Pancreas (tissue), 10 donors: ENCODE measurements at places on chromosomes 5 and 9. TPM values are rescaled to one million over a fixed set of nuclear protein-coding genes. Genes with fewer than 3 reads are reported as not detected.

C5orf24 gene
- 7.7 TPM for total RNA-seq

SLC4A9 gene
- total RNA-seq = 0.31 TPM

COL27A1 gene
- total RNA-seq = 14.9 TPM

C1QTNF2 gene
- 0.09 TPM for total RNA-seq

SPINK13 gene
- total RNA-seq = not detected

CNTLN gene
- 2.2 TPM for total RNA-seq

SAXO1 gene
- total RNA-seq = 0.19 TPM

ZFP2 gene
- 0.51 TPM for total RNA-seq

- H3K36me3 ChIP-seq = no peaks in the 10 kb centered on the region
- no peaks in the 10 kb centered on the region for H3K27me3 ChIP-seq
- no peaks in the 10 kb centered on the region for H3K4me1 ChIP-seq
- no peak overlapping the region for H3K27ac ChIP-seq
- no peak overlapping the region for H3K4me3 ChIP-seq
Measured at GRCh38 chr5:52692606-52693005, 95.1 kb upstream of the ITGA1 start.

GRCh38 chr5:22669345-22669744 lies 183.8 kb downstream of the CDH12 start:
- H3K27ac ChIP-seq = no peak overlapping the region
- H3K36me3 ChIP-seq = no peaks in the 10 kb centered on the region
- DNase-seq = no peak
- H3K27me3 ChIP-seq = no peaks in the 10 kb centered on the region

DNA sequence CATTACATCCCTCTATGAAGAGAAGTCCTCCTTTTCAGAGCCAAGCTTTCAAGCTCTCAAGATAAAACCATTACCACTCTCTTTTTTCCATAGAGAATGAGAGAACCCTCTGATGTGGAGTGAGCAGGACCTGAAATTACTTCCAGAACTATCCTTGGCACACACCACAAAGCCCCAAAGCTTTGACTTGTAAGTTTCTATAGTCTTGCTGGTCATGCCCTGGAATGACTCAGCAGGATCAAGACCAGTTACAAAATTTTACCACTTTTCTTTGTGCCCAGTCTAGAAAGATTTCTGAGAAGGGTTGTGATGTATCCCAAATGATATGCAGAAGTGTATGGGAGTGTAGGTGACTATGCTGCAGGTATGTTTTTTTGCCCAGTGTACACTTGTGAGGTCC lies 760.6 kb downstream of the TLE1 start:
- DNase-seq = no peak
- no peaks in the 10 kb centered on the region for H3K27me3 ChIP-seq
- no peak overlapping the region for H3K27ac ChIP-seq

- DNase-seq = no peak
- no peak overlapping the region for H3K27ac ChIP-seq
- no peaks in the 10 kb centered on the region for H3K36me3 ChIP-seq
- no peaks in the 10 kb centered on the region for H3K4me1 ChIP-seq
Measured at GRCh38 chr5:115684513-115685037, 58.7 kb upstream of the TMED7 start.

GRCh38 chr5:121288781-121289180 lies 562.9 kb upstream of the FTMT start:
- DNase-seq = no peak
- H3K27ac ChIP-seq = no peak overlapping the region
- no peaks in the 10 kb centered on the region for H3K4me1 ChIP-seq
- no peaks in the 10 kb centered on the region for H3K27me3 ChIP-seq
- no peak overlapping the region for H3K4me3 ChIP-seq

- peak overlapping the region; percentile 61 for H3K27ac ChIP-seq
- H3K4me3 ChIP-seq = no peak overlapping the region
- H3K36me3 ChIP-seq = no peaks in the 10 kb centered on the region
- H3K4me1 ChIP-seq = peaks cover 13% of the 10 kb centered on the region
- H3K27me3 ChIP-seq = no peaks in the 10 kb centered on the region
Measured at GRCh38 chr9:114806526-114806900, 674 bp upstream of the TNFSF15 start.

- no peak overlapping the region for H3K4me3 ChIP-seq
- H3K27me3 ChIP-seq = no peaks in the 10 kb centered on the region
- H3K4me1 ChIP-seq = no peaks in the 10 kb centered on the region
Measured at GRCh38 chr9:134291961-134292871, 34.0 kb upstream of the RXRA start.

DNA sequence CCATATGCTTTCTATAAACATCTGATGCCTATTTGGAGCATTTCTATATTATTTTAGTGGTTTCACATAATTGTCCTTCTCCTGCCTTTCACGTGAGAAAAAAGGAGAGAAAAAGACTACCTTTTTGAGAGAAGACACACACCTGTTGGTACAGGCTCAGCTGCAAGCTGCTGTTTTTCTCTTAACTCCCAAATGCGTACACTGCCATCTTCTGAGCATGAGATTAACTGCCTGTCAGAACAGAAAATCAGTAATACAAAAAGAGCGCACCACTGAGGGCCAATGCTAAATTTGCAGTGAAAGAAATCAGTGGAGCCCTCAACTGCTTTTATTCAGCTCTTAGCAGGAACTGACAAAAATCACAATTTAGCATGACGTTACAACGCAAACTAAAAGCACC lies 54.9 kb downstream of the WDR41 start:
- peaks cover 14% of the 10 kb centered on the region for H3K36me3 ChIP-seq
- H3K4me3 ChIP-seq = no peak overlapping the region
- no peak for DNase-seq
- H3K27me3 ChIP-seq = no peaks in the 10 kb centered on the region

DNA sequence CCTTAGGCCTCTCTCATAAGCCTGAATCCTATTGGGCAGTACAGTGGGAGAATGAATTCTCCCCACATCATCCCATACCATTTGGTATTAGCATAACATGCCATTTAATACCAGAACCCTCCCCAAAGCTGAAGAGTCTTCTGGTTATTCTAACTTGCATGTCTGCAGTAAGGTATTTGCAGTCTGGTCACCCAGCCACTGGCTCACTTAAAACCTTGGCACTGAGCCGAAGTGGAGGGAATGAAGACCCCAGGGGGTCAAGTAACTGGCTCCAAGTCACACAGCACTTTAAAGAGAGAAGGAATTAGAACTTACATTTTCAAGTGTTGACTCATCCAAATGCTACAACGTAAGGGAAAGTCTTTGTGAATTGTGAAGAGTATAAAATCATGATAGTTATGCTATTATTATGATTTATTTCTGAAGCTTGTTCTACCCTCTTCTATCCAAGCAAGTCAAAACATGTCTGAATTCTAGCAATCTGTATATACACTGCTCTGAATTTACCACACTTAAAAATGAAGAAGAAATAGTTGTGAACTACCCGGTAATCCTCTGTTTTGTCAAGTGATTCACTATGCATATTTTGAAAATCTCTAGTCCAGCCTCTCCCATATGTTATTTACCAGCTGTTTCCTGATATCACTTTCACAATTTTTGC lies 28.5 kb downstream of the GLRA1 start:
- no peak for DNase-seq
- no peak overlapping the region for H3K27ac ChIP-seq
- no peak overlapping the region for H3K4me3 ChIP-seq
- H3K36me3 ChIP-seq = no peaks in the 10 kb centered on the region
- no peaks in the 10 kb centered on the region for H3K27me3 ChIP-seq
- H3K4me1 ChIP-seq = no peaks in the 10 kb centered on the region

DNA sequence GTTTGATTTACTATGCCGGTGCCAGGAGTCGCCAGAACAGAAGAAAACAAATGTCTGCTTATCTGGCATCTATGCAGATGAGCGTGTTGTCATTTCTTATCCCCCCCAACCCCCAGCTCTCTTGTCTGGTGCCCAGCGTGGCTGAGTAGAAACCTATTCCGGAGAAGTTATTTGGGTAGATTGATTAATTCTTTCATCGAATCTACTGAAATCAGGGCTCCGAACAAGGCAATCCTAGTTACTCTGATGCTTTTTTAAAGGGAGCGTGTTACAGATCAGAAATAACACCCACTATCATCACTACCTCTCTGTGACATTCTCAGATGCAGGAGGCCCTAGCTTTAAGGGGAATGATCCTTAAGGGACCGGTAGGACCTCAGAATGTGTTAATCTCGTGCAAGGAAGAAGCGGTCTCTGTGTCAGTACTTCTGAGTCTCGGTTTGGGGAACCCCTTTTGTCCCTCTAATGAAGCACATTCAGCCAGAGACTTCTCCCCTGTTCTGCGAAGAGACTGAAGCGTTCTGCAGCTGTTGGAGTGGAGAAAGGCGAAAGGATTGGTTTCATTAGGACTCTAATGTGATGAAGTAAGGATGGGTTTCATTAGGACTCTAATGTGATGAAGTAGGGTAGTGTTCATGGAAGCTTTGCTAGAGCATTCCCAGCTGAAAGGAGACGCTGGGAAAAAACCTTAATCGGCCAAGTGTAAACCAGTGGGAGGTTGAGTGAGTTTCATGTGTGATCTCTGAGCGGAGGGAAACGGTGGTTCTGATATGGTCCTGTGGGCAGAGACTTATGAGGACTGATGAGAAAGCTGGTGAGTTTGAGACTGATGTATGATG lies 1.5 kb downstream of the PIP5K1B start:
- H3K4me1 ChIP-seq = no peaks in the 10 kb centered on the region
- DNase-seq = no peak
- no peaks in the 10 kb centered on the region for H3K27me3 ChIP-seq

DNA sequence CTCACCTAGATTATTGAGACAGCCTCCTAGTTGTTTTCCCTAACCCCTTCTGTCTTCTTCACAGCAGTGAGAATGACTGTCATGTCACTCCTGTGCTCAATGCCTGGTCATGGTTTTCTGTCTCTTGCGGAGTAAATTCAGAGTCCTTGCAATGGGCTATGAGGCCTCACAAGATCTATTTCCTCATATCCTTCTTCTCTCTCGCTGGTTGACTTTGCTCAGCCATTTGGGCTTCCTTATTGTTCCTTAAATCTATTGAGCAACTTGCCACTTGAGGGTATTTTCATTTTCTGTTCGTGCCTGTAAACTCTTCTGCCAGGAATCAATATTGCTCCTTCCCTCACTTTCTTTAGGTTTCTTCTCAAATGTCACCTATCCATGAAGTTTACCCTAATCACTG lies 9.0 kb downstream of the PPP3R2 start:
- H3K27ac ChIP-seq = no peak overlapping the region
- no peaks in the 10 kb centered on the region for H3K27me3 ChIP-seq
- H3K4me3 ChIP-seq = no peak overlapping the region
- no peaks in the 10 kb centered on the region for H3K4me1 ChIP-seq

- H3K36me3 ChIP-seq = no peaks in the 10 kb centered on the region
- H3K4me1 ChIP-seq = no peaks in the 10 kb centered on the region
- no peak for DNase-seq
- no peak overlapping the region for H3K27ac ChIP-seq
Measured at GRCh38 chr5:83724935-83725334, 4.3 kb upstream of the HAPLN1 start.

DNA sequence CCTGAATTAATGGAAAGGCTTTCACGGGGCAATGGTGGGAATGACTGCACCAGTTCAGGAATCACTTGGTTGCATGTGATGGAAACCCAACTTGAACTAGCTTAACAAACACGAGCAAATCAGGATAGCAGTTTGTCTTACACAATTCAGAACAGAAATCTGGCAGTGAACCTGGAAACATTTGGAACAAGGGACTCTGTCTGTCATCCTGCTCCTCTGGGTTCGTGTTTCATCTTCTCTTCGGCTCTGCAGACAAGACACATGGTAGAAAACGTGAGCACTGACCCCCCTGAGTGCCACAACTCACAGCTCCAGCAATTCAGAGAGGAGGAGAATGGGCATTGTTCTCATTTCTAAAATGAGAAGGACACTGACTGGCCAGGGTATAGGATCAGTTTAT lies 218.1 kb upstream of the NREP start:
- no peaks in the 10 kb centered on the region for H3K27me3 ChIP-seq
- no peaks in the 10 kb centered on the region for H3K4me1 ChIP-seq
- H3K27ac ChIP-seq = no peak overlapping the region
- no peak overlapping the region for H3K4me3 ChIP-seq
- H3K36me3 ChIP-seq = no peaks in the 10 kb centered on the region

GRCh38 chr9:112846528-112847488 lies 43.9 kb downstream of the SLC46A2 start:
- H3K4me1 ChIP-seq = peaks cover 5% of the 10 kb centered on the region
- no peaks in the 10 kb centered on the region for H3K36me3 ChIP-seq
- no peak for DNase-seq

DNA sequence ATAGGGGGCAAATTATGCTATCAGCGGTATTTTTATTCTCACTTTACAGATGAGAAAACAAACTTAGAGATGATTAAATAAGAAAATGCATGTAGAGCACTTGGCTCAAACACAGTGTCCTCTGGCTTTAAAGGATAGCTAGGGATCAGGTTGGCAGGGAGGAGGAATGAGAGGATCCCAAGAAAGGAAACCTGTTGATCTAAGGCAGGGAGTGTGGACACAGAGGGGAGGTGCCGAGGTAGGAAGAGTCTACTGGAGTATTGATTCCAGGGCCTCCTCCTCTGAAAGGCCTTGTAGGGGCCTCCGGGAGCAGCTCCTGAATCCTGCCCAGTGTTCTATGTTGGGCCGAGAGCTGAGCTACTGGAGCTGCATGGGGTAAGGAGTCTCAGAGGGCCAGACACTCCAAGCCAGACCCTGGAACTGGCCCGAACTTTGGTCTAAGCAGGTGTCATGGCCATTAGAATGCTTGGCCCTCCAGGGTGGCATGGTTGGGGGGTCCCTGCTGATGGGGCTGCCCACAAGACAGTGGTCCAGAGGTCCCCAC lies 30.4 kb upstream of the TCF7 start:
- H3K27ac ChIP-seq = no peak overlapping the region
- H3K4me3 ChIP-seq = no peak overlapping the region
- no peak for DNase-seq
- H3K36me3 ChIP-seq = no peaks in the 10 kb centered on the region

DNA sequence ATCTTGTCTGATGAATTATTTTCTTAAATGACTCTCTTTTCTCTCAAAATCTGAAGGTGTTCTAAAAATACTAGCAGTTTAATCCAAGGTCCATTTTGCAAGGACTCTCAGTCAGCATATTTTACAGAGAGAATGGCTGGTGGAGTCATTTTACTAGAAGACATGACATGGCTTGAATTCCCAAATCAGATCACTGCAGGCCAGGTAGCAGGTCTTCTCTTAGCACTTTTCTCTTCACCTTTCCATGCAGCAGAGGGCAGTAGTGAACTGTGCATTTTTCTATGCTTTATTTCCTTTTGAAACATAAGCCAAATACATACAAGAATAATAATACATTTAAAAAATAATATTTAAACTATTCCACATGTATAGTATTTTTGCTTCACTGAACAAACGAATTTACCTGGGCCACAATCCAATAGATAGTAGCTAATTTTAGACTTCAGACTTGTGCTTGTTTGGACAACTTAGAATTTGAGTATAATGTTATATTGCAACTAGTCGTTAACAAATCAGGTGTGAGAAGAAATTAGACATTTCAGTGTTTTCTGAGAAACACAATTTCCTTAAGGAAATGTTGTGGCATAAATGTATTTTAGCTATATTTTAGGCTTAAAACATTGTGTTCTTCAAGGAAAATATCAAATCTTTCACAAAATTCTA lies 289.4 kb upstream of the DAB2 start:
- no peak for DNase-seq
- no peaks in the 10 kb centered on the region for H3K4me1 ChIP-seq
- H3K36me3 ChIP-seq = no peaks in the 10 kb centered on the region
- H3K27ac ChIP-seq = no peak overlapping the region
- H3K27me3 ChIP-seq = no peaks in the 10 kb centered on the region
